WTC11 (cell line): ENCODE measurements at places on chromosomes 4 and X. TPM values are rescaled to one million over a fixed set of nuclear protein-coding genes. Genes with fewer than 3 reads are reported as not detected.

- no peak for DNase-seq
- H3K4me3 ChIP-seq = no peak overlapping the region
- peaks cover 4% of the 10 kb centered on the region; the same call in 1 of the 2 replicates for H3K27me3 ChIP-seq
- H3K4me1 ChIP-seq = peaks cover 21% of the 10 kb centered on the region
- H3K27ac ChIP-seq = peak overlapping the region; percentile 51; the same call in 1 of the 2 replicates
Measured at GRCh38 chr4:11073621-11074051, 355.1 kb downstream of the HS3ST1 start.

- no peak overlapping the region for H3K27ac ChIP-seq
- H3K27me3 ChIP-seq = no peaks in the 10 kb centered on the region
- no peaks in the 10 kb centered on the region for H3K36me3 ChIP-seq
- H3K4me3 ChIP-seq = no peak overlapping the region
- H3K4me1 ChIP-seq = peaks cover 7% of the 10 kb centered on the region
Measured at GRCh38 chrX:39309721-39310152, 508.5 kb downstream of the MID1IP1 start.

Gene TMEM128
- total RNA-seq = 21.1 to 26.5 TPM (median 25.4 TPM) in 3 replicates

Gene GSX2
- total RNA-seq = not detected in 3 replicates

Gene CCNG2
- total RNA-seq = 18.9 to 20.8 TPM (median 20.4 TPM) in 3 replicates
